ENCODE measurements at places on chromosomes 2 and 18.

- no peak for DNase-seq
Observed at GRCh38 chr2:84768840-84769239, 112.0 kb downstream of the TRABD2A start.

GRCh38 chr2:42223067-42223854 is 54.1 kb downstream of the EML4 start:
- DNase-seq: no peak

- DNase-seq: no peak
Observed at GRCh38 chr2:36812196-36812595, 115.7 kb downstream of the VIT start.

DNA sequence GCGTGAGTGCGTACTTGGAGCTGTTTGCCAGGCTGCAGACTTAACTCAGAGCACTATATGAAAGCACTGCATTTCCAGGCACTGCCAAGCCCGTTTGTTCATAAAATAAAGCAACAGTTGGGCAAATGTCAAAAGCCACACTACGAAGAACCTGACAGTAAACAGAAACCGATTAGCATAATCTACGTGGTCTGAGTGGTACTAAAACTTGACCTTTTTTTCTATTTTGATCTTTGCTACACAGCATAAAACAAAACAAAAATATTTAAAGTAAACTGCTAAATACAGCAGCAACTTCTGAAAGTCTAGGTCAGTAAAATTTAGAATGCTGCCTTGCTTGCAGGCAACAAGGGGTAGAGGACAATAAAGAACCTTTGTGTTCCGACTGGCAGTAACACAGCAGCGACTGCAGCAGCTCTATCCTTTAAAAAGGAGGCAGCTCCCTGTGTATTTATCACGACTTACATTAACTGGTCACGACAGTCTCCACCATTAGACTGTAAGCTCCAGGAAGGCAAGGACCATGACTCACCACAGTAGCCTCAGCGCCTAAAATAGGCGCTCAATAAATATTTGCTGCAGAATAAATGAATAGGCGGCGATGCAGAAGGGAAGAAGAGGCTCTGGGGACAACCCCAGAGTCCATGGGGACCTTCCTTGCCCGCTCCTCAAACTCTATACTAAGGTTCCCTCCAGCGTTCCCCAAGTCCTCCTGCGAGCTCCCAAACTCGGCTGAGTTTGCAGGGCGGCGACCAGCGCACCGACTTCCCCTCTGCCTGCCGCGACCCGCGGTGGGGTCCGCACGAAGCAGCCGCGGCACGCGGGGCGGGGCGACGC is 902 bp downstream of the SS18 start:
- no peak for DNase-seq

DNA sequence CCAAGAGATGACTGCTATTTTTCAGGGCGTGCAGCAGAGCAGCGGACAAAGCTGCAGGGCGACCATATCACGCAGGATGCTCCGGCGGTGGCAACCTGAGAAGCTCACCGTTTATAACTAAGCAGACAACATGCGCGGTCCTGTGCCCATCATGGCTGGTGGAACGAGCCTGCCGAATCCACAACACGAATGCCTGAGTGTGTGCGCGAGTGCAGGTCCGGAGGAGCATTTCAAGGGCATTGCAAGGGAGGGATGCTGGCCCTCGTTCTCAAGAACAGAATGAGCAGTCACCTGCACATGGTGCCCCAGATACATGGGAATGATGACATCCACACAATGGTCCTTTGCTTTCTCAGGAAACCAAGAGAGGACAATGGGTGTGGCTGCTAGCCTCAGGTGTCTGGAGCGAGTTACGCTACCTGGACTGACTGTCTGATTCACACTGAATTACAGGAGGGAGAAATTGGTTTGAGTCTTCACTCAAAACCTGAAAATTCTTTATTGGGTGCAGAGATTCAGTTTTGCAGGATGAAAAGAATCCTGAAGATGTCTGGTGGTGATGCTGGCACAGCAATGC is 39.8 kb downstream of the TBC1D8 start:
- DNase-seq: no peak

DNA sequence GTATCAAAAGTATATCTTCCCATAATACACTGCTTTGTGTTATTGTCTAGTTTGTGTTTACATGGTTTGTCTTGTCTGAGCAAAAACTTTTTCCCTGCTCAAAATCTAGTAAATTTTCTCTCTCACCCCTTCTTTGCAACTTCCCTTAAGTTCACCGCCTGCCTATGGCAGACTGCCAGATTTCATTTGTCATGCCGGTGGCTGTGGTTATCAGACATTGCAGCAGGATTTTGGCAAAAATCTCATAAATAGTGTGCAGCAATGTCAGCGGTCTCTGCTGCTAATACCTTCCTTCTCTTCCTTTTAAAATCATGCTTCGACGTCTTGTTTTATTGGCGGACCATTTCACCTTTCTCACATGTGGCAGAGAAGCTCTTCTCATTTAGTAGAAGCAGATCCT is 45.6 kb upstream of the TMEM178A start:
- DNase-seq: no peak

GRCh38 chr2:107334306-107334705 is 448.3 kb upstream of the ST6GAL2 start:
- no peak for DNase-seq

Measured in esophagus squamous epithelium (tissue), 5 donors.